ENCODE measurements at places on chromosomes 11 and 22.

DNA sequence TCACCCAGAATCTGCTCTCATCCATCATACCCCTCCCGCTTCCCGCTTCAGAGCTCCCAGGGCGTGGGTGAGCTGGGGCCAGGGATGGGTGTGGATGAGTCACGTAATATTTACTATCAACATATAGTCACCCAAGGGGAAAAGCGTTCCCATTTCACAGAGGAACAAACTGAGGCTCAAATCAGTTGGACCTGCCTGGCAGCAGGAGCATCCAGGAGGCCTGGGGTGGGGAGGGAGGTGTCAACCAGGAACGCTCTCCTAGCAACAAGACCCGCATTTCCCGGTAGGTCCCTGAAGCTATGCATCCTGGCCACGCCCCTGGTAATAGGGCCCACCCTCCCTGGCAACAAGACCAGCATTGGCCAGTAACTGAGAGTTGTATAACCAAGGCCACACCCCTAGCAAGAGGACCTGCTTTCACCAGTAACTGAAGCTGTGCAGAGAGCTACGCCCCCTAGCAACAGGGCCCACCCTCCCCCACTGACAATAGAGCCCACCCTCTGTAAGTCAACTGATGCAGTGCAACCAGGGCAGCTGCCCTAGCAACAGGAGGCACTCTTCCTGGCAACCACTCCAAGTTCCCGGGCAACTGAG is 32.7 kb upstream of the TXNRD2 start:
- peak; percentile 51 for DNase-seq

DNA sequence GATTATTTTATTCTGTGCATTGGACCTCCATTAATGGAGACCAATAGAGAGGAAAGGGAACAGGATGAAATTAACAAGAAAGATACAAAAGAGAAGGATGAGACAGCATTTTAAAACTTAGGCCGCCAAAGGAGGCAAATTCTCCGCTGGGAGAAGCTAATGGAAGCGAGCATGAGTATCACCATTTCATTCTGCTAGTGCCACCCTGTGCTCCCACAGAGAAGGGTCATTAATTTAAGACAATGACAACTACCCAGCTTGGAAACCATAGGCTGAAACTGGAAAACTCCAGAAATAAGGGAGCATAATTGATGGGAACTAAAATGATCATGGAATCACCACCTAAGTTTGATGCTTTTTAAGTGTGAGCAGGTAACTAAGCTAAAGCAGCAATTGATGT is 69.2 kb downstream of the SLC36A4 start:
- no peak for DNase-seq

- DNase-seq: no peak
Observed at GRCh38 chr11:100581318-100581717, 105.8 kb upstream of the ARHGAP42 start.

DNA sequence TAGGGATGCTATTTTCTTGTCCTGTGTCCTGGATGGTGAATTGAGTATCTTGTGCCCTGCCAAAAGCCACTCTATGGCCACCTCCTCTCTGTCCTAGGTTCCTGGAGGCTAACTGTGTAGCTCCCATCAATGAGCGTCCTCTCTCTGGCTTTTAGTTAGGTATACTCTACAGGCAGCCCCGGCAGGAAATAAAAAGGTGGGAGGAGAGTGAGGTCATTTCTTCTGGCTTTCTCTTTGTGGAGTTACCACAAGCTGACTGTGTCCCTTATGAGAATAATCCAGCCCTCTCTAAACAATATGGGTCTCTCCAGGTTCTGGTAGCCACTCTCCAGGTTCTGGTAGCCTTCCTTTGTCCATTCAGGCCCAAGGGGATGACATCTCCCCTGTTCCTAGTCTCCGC is 11.7 kb upstream of the ASPHD2 start:
- DNase-seq: no peak

DNA sequence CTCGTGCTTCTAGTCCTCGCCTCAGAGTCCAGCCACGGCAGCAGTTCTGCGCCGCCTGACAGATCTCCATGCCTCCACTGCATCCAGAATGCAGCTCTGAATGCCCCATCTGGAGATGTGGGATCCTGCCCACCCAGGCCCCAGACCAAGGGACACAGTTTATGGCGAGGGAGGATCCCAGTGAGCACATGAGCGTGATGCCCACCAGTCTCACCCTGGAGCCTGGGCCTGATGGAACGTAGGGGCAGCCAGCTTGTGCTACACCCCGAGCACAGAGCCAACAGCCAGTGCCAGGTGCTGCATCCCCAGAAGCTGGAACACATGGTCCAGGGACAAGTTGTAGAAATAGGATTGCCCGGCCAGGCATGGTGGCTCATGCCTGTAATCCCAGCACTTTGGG is 10.4 kb downstream of the IGLL1 start:
- no peak for DNase-seq

Measured in IMR-90 (cell line).